ENCODE measurements at places on chromosomes 12 and 14. TPM values are rescaled to one million over a fixed set of nuclear protein-coding genes. Genes with fewer than 3 reads are reported as not detected.
A peak's percentile ranks its signal among the peaks of the same experiment; 100 is the strongest.

DNA sequence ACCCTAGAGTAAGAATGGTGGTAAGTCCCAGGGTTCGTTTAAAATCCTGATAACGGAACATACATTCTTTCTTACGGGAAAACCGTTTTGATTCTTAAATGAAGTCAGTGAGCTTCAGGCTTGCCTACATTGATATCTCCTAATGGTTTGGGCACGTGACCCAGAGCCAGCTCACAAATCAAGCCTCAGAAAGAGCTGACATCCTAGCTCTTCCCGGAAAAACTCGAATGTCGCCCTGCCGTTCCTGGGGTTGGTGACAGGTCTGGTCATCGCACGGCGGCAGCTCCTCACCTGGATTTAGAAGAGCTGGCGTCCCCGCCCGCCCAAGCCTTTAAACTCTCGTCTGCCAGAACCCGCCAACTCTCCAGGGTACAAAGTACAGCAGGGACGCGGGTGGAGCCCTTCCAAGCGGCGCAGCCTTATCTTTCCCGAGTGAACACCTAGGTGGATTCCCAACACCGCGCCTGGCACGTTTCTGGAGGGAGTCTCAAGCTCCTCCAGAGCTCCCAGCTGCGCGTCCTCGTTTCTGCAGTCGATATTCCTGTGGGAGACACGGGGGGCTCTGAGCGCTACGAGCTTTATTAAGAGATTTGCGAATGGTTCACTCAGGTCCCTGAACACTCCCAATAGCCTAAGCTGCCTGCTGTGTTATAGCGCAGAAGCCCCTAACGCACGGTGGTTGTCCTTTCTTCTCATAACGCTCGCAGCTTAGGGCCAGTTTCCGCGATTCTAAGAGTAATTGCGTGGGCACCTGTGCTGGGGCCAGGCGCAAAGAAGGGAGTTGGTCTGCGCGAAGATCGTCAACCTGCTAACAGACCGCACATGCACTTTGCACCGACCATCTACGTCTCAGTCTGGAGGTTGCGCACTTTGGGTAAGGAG, at the start of gene SSTR1:
Gene SSTR1, plus strand, starts transcription at position 169 of the 882 bp plus-strand sequence. CDS start 1,486 bp downstream, outside the sequence.
- H3K4me1 ChIP-seq: peaks cover 31% of the 10 kb centered on the region
- H3K4me3 ChIP-seq: peak within 1 kb of the TSS; percentile 76
- peaks cover 60% of the 10 kb centered on the region for H3K27me3 ChIP-seq
- no peak within 1 kb of the TSS for H3K27ac ChIP-seq
- H3K36me3 ChIP-seq: no peaks in the 10 kb centered on the region
- DNase-seq: no peak

Gene RFX4
- not detected for total RNA-seq

DNA sequence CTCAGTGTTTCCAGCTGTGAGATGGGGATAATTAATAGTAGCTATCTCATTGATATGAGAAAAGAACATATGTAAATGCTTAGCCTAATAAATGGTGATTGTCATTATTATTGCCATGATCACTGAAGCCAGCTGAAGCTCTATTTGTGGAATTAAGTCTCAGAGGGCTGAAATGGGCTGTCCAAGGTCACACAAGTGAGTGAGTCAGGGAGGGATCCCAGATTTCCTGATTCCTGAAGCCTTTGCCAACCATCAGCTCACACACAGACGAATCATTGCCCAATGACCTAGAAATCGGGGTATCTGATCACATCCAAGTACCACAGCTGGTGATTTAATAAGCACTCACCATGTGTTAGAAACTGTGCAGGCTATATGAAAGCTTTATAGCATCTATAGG, 21.6 kb upstream of the TMEM229B start:
- no peak for DNase-seq
- H3K36me3 ChIP-seq: no peaks in the 10 kb centered on the region
- no peak overlapping the region for H3K4me3 ChIP-seq
- no peaks in the 10 kb centered on the region for H3K27me3 ChIP-seq

DNA sequence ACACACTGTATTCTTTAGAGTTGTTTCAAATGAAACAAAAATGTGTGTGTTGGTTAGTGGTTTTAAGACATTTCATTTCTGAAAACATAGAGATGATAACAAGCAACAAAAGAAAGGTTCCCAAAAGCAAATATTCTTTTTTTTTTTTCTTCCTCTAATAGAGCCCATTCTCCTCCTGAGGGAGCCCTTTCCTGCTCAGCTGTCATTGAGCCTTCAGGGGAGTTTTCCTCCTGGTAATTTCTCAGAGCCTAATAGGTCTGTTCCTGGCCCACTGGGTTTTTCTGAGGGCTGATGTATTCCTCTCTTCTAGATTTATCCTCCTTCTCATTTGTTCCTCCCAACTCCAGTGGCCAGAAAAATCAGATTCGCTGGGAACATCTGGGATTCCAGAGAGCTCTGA, 654.5 kb downstream of the NOVA1 start:
- H3K36me3 ChIP-seq: no peaks in the 10 kb centered on the region
- H3K4me3 ChIP-seq: no peak overlapping the region
- no peaks in the 10 kb centered on the region for H3K27me3 ChIP-seq
- no peaks in the 10 kb centered on the region for H3K4me1 ChIP-seq

DNA sequence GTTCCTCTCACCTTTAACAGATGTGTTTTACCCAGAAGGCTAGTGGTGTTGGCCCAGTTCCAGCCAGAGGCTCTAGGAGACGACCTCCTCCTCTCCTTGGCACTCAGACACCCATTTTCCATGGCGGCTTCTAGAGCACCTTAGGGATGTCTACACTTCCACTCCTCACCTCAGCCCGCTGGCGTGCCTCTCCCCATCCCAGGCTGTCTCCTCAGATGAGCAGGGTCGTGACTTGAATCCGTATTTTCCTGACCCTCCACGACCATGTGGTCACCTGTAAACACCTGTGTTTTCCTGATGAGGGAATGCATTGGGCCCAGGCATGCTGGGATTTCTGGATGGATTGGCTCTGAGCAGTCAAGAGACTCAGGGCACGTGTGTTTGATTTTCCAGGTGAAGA, 21.8 kb upstream of the RIN3 start:
- peaks cover 8% of the 10 kb centered on the region for H3K4me1 ChIP-seq
- H3K27me3 ChIP-seq: peaks cover 7% of the 10 kb centered on the region
- no peaks in the 10 kb centered on the region for H3K36me3 ChIP-seq
- no peak overlapping the region for H3K4me3 ChIP-seq
- H3K27ac ChIP-seq: no peak overlapping the region

- H3K36me3 ChIP-seq: peaks cover 7% of the 10 kb centered on the region
- H3K4me1 ChIP-seq: peaks cover 9% of the 10 kb centered on the region
- H3K4me3 ChIP-seq: no peak overlapping the region
- no peak overlapping the region for H3K27ac ChIP-seq
Measured at GRCh38 chr14:99030454-99030853, 241.5 kb downstream of the BCL11B start.

GRCh38 chr12:2463719-2464118, 331.1 kb upstream of the FKBP4 start:
- H3K27me3 ChIP-seq: peaks cover 6% of the 10 kb centered on the region
- no peak for DNase-seq
- no peaks in the 10 kb centered on the region for H3K4me1 ChIP-seq
- H3K36me3 ChIP-seq: no peaks in the 10 kb centered on the region
- no peak overlapping the region for H3K4me3 ChIP-seq

DNA sequence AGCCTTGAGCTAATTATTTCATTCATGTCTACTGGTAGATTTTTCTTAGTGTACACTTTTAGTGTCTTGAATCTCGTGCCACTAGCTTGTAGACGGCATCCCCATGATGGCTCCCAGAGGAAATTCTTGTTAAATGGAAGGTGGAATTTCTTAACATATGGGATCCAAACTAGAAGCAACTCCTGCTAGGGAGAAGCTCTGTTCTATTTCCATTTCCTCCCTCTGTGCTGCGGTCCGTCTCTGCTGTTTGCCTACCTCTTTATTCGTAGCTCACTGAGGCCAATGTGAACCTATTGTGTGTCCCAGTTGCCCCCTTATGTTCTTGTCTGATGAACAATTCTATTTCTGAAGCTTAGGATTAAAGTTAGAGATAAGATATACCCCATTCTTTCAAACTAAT, 588 bp downstream of the PIK3C2G start:
- DNase-seq: no peak
- H3K4me3 ChIP-seq: no peak overlapping the region
- no peak overlapping the region for H3K27ac ChIP-seq
- no peaks in the 10 kb centered on the region for H3K4me1 ChIP-seq
- no peaks in the 10 kb centered on the region for H3K36me3 ChIP-seq

Gene HOXC5
- total RNA-seq: not detected

DNA sequence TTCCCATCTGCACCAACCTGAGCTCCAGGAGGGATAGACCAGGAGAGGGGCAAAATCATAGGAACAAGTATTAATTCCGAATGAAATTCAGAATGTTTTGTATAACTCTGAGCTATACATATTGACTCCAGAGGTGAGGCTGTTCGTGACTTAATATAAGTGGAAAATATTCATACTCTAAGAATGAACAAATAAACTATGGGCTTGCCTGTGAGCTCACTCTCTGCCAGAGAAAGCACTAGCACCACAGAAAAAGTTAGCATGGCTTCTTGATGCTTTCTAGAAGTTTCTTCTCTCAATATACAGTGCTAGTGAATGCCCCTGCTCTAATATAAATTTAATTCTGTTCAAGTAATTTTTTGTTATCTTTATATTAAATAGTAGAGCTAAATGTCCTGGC, 1536.4 kb upstream of the FLRT2 start:
- no peaks in the 10 kb centered on the region for H3K4me1 ChIP-seq
- no peak overlapping the region for H3K4me3 ChIP-seq
- H3K27me3 ChIP-seq: no peaks in the 10 kb centered on the region
- H3K27ac ChIP-seq: no peak overlapping the region

Gene FOXN4
- not detected for total RNA-seq

GRCh38 chr12:45184147-45184963, 31.5 kb upstream of the ANO6 start:
- H3K4me3 ChIP-seq: no peak overlapping the region
- no peaks in the 10 kb centered on the region for H3K4me1 ChIP-seq
- H3K36me3 ChIP-seq: peaks cover 4% of the 10 kb centered on the region
- no peak for DNase-seq
- H3K27ac ChIP-seq: no peak overlapping the region

DNA sequence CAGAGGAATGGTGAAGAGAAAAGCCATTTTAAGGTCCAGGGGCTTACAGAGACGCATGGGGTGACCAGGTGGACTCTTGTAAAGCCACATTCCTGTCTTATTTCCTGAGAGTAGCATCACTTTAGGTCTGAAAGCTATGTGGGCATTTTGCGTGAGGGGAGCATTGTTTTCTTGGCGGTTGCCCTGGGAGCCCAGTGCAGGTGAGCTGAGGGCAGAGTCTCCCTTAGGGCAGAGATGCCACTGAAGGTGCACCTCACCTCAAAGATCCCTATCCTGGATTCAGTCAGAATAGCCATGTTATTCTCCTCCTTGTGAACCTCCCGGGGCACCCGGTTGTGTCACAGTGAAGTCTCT, 12.4 kb downstream of the GLRX5 start:
- no peak overlapping the region for H3K27ac ChIP-seq
- no peak overlapping the region for H3K4me3 ChIP-seq
- DNase-seq: no peak
- H3K27me3 ChIP-seq: no peaks in the 10 kb centered on the region
- peaks cover 17% of the 10 kb centered on the region for H3K4me1 ChIP-seq

Gene SPIC
- not detected for total RNA-seq

Gene RTL1
- total RNA-seq: not detected

Gene KRT73
- 0.36 TPM for total RNA-seq

GRCh38 chr14:101008631-101009336, 105.3 kb upstream of the RTL1 start:
- no peak overlapping the region for H3K4me3 ChIP-seq
- H3K36me3 ChIP-seq: no peaks in the 10 kb centered on the region
- no peak overlapping the region for H3K27ac ChIP-seq
- DNase-seq: no peak

Gene GRIP1
- total RNA-seq: 0.44 TPM

GRCh38 chr12:124401704-124402221, 106.9 kb downstream of the RFLNA start:
- peaks cover 5% of the 10 kb centered on the region for H3K36me3 ChIP-seq
- no peak for DNase-seq
- no peak overlapping the region for H3K27ac ChIP-seq
- no peaks in the 10 kb centered on the region for H3K27me3 ChIP-seq
- H3K4me1 ChIP-seq: no peaks in the 10 kb centered on the region

Gene AGAP2
- total RNA-seq: 21.7 TPM

GRCh38 chr12:106769546-106769945, 4.9 kb upstream of the RIC8B start:
- no peak overlapping the region for H3K27ac ChIP-seq
- no peaks in the 10 kb centered on the region for H3K27me3 ChIP-seq
- H3K36me3 ChIP-seq: peaks cover 4% of the 10 kb centered on the region
- H3K4me1 ChIP-seq: peaks cover 23% of the 10 kb centered on the region
- no peak for DNase-seq
- H3K4me3 ChIP-seq: no peak overlapping the region

- DNase-seq: peak; percentile 94
- peaks cover 70% of the 10 kb centered on the region for H3K4me1 ChIP-seq
- no peaks in the 10 kb centered on the region for H3K27me3 ChIP-seq
- peak overlapping the region; percentile 99 for H3K27ac ChIP-seq
- H3K36me3 ChIP-seq: peaks cover 7% of the 10 kb centered on the region
Measured at GRCh38 chr14:31026450-31027235, 464 bp upstream of the STRN3 start.

DNA sequence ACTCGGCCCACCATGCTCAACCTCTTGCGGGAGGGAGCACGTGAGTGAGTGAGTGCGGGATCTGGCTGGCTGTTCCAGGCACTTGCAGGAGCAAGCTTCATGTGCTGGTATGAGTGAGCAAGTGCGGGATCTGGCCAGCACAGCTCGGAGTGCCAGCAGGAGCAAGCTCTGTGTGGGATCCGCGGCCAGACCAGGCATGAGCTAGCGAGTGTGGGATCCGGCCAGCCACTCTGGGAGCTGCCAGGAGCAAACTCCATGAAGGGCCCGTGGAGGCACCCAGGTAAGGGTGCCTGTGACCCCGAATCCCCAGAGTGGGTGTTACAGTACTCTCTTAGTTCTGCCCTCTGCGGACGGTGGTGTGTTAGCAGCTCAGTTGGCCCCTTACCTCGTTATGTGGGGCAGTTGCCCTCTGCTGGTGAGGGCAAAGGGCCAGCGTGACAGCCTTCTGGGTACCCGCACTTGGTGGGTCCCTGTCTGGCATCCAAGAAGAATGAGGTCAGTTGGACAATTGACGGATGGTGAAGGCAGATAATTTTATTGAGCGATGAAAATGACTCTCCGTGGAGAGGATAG, 38.3 kb downstream of the RAD51B start:
- DNase-seq: no peak
- no peaks in the 10 kb centered on the region for H3K27me3 ChIP-seq
- peaks cover 13% of the 10 kb centered on the region for H3K4me1 ChIP-seq
- H3K4me3 ChIP-seq: no peak overlapping the region

DNA sequence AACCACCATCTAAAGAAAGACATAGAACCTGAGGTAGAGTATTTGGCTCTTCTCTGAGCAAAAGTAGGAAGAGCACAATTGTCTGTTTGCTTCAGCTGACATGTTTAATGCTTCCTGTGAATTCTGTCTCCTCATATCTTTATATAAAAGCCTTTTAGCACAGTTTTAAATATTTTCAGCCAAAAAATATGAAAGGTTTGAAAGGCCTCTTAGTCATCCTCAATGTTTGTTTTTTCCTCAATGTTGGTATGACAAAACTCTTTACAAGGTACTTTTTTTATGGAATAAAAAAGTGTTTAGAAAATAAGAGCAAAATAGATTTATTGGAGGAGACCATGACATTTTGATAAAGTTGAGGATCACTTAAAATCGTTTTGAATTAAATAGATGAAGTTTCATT, 360.9 kb downstream of the NAV3 start:
- H3K4me1 ChIP-seq: no peaks in the 10 kb centered on the region
- no peaks in the 10 kb centered on the region for H3K27me3 ChIP-seq
- no peak for DNase-seq
- no peak overlapping the region for H3K4me3 ChIP-seq

Measured in activated T-cell treated with anti-CD3 and anti-CD28 coated beads, Interleukin-2, amount 50 U/mL, for 72 hours (primary cell).